ENCODE measurements at places on chromosomes 11 and 22. TPM values are rescaled to one million over a fixed set of nuclear protein-coding genes. Genes with fewer than 3 reads are reported as not detected.

DNA sequence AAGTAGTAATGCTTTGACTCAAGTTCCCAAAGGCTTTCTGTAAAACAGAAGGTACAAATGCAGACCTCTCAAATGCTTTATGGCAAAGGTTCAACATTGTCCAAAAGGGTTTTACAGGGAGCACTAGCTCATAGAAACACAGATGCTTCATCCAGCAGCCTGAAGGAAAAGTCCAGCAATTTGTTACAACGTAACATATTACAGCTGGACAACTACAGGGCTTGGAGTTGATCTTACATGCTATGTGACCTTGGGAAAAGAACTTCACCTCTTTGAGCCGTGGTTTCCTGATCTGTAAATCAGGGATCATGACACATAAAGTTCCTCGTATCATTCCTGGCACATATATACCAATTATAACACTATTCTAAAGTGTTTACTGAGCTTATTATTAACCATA, 84.9 kb downstream of the DDIAS start:
- no peak overlapping the region for H3K27ac ChIP-seq
- no peaks in the 10 kb centered on the region for H3K4me1 ChIP-seq
- no peak for DNase-seq
- no peaks in the 10 kb centered on the region for H3K27me3 ChIP-seq
- no peak overlapping the region for H3K4me3 ChIP-seq
- no peaks in the 10 kb centered on the region for H3K36me3 ChIP-seq

IGSF9B gene
- 8.7 TPM for polyA plus RNA-seq

ALDH3B1 gene
- 0.52 TPM for polyA plus RNA-seq

TRIM22 gene
- 17.8 TPM for polyA plus RNA-seq

RRP7A gene
- polyA plus RNA-seq: 48.9 TPM

ACRV1 gene
- 0.65 TPM for polyA plus RNA-seq

EIF3F gene
- 237 TPM for polyA plus RNA-seq

DNA sequence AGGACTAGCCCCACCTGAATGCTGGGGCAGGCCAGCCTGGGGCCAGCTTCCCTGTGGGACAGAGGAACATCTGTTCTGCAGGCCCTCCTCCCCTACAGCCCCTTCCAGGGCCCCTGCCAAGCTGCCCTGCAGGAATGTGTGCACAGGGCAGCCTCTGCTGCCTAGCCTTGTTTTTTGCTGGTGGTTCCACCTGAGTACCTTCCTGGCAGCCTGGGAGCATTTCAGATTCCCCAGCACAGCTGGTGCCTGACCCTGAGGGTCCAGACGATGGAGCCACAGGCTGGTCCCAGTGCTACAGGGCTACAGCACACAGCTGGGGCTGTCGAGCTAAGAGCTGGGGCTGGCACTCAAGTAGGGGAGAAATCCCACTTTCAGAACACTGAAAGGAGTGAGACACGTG, 22.3 kb upstream of the GPR83 start:
- no peaks in the 10 kb centered on the region for H3K27me3 ChIP-seq
- H3K36me3 ChIP-seq: no peaks in the 10 kb centered on the region
- DNase-seq: no peak
- no peak overlapping the region for H3K27ac ChIP-seq

ASPHD2 gene
- polyA plus RNA-seq: 8.3 TPM

DNA sequence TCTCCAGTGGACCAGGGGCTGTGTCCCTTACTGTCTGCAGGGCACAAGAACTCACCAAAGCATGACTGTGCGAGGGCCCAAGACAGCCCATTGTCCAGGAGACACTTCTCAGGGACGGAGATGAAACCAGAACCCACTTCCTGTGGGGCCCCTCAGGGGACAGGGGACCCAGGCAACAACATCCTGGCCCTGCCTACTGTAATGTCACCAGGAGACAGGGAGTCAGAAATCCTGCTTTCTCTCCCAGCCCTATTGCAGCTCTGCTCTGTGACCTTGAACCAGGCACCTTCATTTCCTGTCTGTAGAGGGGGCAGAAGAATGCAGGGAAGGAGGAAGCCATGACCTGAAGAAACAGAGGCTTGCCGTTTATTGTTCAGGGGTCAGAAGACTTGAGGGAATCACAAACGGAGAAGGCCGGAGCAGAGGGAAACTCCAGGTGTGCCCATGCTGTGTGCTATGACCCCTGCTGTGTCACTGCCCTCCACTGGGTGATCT, 98.0 kb downstream of the NAT10 start:
- no peak overlapping the region for H3K4me3 ChIP-seq
- peaks cover 21% of the 10 kb centered on the region for H3K4me1 ChIP-seq
- no peaks in the 10 kb centered on the region for H3K36me3 ChIP-seq
- no peak overlapping the region for H3K27ac ChIP-seq
- H3K27me3 ChIP-seq: no peaks in the 10 kb centered on the region
- DNase-seq: no peak

GRCh38 chr22:37169947-37170688, 17.9 kb downstream of the C1QTNF6 start:
- no peaks in the 10 kb centered on the region for H3K36me3 ChIP-seq
- no peaks in the 10 kb centered on the region for H3K27me3 ChIP-seq
- DNase-seq: no peak

PHOX2A gene
- polyA plus RNA-seq: 0.23 TPM

- H3K4me3 ChIP-seq: no peak overlapping the region
- H3K27me3 ChIP-seq: no peaks in the 10 kb centered on the region
- no peak for DNase-seq
- no peak overlapping the region for H3K27ac ChIP-seq
- H3K4me1 ChIP-seq: no peaks in the 10 kb centered on the region
- no peaks in the 10 kb centered on the region for H3K36me3 ChIP-seq
Observed at GRCh38 chr11:1660111-1660867, 30.7 kb downstream of the KRTAP5-5 start.

SPON1 gene
- 2.9 TPM for polyA plus RNA-seq

- no peaks in the 10 kb centered on the region for H3K4me1 ChIP-seq
- no peak overlapping the region for H3K27ac ChIP-seq
- no peaks in the 10 kb centered on the region for H3K27me3 ChIP-seq
- H3K4me3 ChIP-seq: no peak overlapping the region
- DNase-seq: no peak
Observed at GRCh38 chr11:13341026-13341425, 63.4 kb downstream of the BMAL1 start.

DNA sequence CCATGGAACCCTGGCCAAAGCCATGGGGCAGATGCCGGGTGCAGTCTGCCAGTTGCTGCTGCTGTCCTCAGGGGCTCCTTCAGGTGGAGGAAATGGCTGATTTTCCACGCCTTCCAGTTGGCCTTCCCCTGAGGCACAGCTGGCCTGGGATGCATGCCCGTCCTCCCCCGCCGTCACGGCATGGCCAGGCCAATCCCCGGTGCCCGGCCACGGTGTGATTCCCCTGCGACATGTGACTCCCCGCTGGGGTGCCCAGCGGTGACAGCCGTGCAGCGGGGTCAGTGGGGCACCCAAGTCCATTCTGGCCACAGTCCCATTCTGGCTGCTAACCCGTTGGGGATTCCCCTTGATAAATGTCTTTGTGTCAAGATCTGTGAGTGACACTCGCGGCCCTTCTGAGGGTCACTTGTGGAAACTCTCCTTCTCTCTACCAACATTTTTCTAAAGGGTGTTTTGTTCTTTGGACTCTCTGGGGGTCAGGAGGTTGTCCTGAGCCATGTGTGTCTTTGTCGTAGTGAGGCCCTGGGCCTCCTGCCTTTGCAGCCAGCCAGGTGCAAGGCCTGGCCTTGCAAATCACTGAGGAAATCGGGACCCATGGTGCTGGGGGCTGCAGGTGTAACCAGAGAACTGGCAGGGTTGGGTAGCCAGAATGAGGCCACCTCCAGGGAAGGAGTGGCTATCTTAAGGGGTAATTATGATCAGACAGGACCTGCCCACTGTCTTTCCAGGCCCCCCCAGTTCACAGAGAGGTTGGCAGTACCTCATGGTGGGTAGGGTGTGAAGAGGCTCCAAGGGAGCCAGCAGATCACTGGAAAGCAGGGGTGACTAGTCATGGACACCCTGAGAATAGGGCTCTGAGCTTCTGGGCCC, 37.1 kb downstream of the KCNQ1OT1 start:
- no peak overlapping the region for H3K4me3 ChIP-seq
- H3K4me1 ChIP-seq: no peaks in the 10 kb centered on the region
- DNase-seq: no peak
